ENCODE measurements at places on chromosomes 1 and 21.
A peak's percentile ranks its signal among the peaks of the same experiment; 100 is the strongest.

- no peak for DNase-seq
Observed at GRCh38 chr1:226921504-226921903, 18.6 kb upstream of the COQ8A start.

GRCh38 chr1:6906783-6907182 lies 121.5 kb downstream of the CAMTA1 start:
- DNase-seq = no peak

GRCh38 chr1:62428351-62428750 lies 8.5 kb upstream of the USP1 start:
- peak; percentile 32 for DNase-seq

DNA sequence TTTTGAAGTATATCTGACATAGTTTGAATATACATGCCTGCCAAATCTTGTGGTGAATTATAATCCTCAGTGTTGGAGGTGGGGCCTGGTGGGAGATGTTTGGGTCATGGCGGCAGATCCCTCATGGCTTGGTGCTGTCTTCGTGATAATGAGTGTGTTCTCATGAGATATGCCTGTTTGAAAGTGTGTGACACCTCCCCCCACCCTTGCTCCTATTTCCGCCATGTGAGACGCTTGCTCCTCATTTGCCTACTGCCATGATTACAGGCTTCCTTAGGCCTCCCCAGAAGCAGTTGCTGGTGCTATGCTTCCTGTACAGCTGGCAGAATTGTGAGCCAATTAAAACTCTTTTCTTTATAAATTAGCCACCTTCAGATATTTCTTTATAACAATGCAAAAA lies 436.6 kb upstream of the BEND5 start:
- no peak for DNase-seq

- no peak for DNase-seq
Observed at GRCh38 chr1:151324390-151324930, 2.8 kb downstream of the PI4KB start.

DNA sequence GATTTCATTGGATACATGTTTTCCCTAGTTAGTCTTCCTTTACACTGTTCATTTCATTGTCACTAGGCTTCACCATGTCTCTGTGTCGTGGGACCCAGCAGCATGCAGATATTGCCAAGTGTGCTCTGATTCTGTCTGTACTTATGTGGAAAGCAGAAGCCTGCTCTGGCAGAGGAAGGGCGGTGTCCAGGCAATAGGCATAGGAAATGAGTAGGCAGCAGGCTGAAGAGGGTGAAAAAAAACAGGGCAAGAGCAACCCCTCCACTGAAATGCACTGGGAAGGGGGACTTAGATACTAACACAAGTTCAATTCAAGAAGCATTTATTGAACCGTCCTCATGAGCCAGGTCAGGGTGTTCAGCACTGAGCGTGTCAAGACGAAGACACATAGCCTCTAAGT lies 85.2 kb upstream of the VAV3 start:
- DNase-seq = no peak

DNA sequence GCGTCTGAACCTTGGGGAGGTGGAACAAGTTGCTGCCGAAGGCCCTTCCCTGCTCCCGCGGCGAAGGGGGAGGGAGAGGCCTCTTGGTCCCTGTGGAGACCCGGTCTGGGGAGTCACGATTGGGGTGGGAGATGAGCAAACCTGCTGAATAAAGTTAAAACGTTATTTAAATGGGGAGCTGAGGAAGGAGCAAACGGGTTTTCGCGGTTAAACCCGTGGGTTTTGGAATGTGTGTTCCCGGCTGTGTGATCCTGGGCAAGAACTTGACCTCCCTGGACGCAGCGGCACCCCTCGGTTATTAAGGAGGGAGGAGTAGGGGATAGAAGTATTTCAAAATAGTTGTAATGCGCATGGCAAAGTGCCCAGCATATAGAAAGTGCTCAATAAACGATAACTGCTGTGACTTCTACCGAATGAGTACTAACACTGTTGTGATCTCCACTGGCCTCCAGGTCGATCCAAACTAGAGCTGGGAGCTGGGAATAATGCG lies 3.4 kb downstream of the FAM110D start:
- no peak for DNase-seq

GRCh38 chr1:42993502-42994136 lies 35.0 kb upstream of the SLC2A1 start:
- DNase-seq = no peak

DNA sequence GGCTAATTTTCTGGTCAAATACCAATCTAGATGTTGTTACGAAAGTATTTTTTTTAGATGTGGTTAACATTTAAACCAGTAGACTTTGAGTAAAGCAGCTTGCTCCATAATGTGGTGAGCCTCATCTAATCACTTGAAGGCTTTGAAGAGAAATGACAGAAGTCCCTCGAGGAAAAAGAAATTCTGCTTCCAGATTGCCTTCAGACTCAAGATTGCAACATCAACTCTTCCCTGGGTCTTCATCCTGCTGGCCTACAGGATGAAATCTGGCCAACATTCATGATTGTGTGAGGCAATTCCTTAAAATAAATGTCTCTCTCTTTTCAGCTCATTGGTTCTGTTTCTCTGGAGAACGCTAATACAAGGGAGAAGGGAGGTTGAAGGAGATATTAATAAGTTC lies 32.5 kb upstream of the SSX2IP start:
- DNase-seq = no peak

GRCh38 chr1:46098027-46098712 lies 34.3 kb downstream of the PIK3R3 start:
- DNase-seq = no peak

All from kidney tubule cell (primary cell).